SK-N-MC (cell line): ENCODE measurements at places on chromosomes 13 and 19.

- no peak for DNase-seq
These were observed 11.0 kb downstream of the TSHZ3 start for GRCh38 chr19:31338069-31338776.

DNA sequence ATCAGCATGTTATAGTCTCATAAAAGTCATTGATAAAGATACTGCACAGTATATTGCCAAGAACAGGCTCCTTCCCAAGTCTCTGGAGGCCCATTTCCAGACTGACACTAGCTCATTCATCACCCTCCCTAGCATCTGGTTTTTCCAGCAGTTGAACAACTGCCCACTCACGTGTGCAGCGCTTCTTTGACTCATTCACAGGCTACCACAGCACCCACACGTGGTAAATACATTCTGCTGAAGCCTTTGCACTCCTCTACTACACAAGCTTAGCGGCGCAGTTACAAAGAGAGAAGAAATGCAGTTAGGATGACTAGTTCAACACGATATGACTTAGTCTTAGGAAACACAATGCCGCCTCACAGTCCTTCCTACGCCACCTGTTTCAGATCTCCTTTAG, 87.7 kb downstream of the DOCK9 start:
- no peak for DNase-seq

DNA sequence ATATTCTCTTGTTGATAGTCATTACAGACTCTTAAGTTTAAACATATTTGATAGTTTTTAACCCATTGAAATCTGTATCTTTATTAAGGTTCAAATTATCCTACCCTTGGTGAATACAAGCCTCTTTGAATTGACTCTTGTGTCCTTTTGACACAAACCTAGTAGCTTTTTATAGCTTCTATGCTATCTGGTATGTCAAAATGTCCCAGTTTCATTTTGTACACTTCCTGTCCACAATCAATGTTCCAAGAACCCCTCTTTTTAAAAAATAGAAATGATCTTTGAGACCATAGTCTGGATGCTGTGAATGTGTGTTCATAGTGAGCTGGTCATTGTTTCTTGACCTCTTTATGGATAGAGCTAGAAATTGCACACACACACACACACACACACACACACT, 39.2 kb upstream of the FGF14 start:
- no peak for DNase-seq

GRCh38 chr19:41175801-41176777, 16.9 kb upstream of the CYP2S1 start:
- no peak for DNase-seq

- no peak for DNase-seq
These were observed 98.2 kb downstream of the UBL3 start for GRCh38 chr13:29752175-29752574.

DNA sequence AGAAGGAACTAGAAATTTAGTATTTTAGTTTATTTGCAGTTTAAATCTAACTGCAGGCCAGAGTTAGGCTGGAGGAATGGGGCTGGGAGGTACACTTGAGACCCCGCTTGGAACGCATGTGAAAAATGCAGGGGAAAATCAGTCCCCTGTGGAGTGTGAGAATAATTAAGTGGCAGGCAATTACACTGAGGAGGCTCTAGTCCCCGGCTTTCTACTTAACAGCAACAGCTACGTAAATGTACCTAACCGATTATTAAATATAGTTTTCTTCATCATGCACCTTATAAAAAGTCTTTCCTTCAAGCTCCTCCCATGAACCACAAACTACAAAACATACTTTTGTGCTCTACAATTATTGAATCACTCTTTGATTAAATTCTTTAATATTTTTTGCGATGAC, 804 bp downstream of the ZNF708 start:
- no peak for DNase-seq

GRCh38 chr13:61777271-61777670, 361.6 kb upstream of the PCDH20 start:
- DNase-seq = no peak

GRCh38 chr19:35302446-35302845, 10.5 kb downstream of the MAG start:
- DNase-seq = no peak

- DNase-seq = no peak
These were observed 470.7 kb downstream of the TSHZ3 start for GRCh38 chr19:30878495-30878894.

GRCh38 chr19:39180749-39181148, 16.0 kb upstream of the NCCRP1 start:
- DNase-seq = no peak

DNA sequence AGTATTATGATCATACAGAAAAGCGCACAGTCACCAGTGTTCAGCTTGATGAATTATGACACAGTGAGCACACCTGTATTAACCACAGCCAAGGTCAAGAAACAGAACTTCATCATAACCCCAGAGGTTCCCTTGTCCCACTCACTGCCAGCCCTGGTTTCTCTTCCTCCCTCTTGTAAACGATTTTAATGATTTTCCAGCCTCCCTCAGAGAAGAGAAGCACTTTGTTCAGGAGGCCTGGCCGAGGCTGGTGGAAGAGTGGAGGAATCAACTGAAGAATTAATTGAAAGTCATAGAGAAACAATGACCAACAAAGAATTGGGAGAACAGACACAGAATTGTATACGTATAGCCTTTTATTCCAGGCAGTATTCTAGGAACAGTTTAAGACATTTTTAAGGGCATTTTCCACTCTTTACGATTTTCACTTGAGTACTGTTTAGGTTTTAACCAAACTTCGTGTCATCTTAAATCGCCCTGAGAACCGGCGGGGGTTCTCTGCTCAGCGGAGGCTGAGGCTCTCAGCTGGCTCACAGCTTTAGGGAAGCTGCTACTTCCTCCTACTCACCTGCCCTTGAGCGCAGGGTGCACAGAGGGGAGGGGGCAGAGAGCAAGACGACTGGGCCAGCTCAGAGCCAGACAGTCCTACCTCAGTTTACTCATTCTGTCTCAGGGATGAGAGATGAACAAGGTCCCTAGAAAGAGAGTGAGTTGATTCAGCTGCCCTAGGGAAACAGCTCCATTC, 108.6 kb downstream of the AKAP11 start:
- DNase-seq = no peak

DNA sequence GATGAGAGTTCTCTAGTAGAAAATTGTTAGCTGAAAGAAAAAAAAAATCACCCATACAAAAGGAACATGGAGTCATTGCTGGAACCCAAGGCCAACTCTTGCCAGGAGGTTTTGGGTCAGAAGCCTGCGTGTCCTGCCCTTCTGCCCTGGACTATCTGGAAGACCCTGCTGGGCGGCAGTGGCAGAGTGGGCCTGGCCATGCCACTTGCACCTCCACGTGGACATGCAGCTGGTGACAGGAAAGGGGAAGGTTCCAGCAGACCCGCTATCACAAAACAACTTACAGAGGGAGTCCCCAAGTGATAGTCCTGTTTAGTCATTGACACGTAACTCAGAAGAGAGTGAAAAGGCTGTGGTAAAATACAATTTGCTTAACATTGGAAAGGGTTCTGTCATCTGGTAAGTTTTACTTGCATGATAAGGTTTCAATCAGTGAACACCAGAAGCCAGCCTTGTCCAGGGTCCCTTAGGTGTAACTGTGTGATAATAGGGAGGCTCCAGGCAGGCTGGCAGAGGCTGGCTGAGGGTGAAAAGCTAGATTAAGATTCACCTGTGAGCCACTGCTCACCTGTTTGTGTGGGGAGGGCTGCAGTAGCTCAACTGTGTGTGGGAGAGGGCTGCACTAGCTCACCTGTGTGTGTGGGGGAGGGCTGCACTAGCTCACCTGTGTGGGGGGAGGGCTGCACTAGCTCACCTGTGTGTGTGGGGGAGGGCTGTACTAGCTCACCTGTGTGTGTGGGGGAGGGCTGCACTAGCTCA, 47.8 kb downstream of the COL4A2 start:
- no peak for DNase-seq

GRCh38 chr19:46297700-46298478, 1.0 kb downstream of the HIF3A start:
- no peak for DNase-seq

DNA sequence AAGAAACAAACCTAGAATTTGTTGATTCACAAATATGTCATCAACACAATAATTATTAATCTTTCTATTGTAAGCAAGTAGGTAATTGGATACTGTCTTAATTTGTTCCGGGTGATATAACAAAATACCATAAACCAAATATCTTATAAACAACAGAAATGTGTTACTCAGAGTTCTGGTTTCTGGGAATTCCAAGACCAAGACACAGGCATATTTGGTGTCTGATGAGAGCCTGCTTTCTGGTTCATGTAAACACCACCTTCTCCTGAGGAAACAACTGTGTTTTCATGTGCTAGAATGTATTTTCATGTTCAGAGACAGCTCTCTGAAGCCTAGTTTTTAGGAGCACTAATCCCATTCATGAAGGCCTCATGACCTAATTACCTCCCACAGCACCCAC, 1819.5 kb downstream of the SLITRK5 start:
- DNase-seq = no peak

DNA sequence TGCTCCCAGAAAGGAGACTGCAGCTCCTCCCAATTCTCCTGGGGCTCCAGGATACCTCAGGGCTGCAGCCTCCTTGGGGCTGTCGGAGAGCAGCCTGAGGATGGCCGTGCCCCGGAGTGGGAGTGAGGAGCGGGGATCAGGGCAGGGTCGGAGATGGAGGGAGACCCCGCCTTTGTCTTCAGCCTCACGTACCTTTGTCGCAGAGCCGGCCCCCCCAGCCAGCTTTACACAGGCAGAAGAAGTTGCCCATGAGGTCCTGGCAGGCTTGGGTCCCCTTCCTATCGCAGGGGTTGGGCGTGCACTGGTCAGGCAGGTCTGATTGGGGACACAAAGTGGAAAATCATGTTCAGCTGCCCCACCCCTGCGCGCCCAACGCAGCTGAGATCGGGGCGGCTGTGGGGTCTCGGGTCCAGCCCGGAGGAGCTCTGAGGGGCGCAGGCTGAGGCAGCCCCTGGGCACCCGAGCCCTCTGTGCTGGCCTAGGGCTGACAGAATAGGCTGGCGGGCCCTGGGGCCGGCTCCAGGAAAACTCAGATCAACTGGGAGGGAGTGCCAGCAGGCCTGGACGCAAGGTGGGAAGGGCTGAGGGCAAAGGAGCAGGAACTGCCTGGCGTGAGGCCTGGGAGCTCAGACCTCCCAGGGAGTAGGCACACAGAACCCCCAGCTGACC, 24.2 kb downstream of the GAS6 start:
- DNase-seq = no peak

DNA sequence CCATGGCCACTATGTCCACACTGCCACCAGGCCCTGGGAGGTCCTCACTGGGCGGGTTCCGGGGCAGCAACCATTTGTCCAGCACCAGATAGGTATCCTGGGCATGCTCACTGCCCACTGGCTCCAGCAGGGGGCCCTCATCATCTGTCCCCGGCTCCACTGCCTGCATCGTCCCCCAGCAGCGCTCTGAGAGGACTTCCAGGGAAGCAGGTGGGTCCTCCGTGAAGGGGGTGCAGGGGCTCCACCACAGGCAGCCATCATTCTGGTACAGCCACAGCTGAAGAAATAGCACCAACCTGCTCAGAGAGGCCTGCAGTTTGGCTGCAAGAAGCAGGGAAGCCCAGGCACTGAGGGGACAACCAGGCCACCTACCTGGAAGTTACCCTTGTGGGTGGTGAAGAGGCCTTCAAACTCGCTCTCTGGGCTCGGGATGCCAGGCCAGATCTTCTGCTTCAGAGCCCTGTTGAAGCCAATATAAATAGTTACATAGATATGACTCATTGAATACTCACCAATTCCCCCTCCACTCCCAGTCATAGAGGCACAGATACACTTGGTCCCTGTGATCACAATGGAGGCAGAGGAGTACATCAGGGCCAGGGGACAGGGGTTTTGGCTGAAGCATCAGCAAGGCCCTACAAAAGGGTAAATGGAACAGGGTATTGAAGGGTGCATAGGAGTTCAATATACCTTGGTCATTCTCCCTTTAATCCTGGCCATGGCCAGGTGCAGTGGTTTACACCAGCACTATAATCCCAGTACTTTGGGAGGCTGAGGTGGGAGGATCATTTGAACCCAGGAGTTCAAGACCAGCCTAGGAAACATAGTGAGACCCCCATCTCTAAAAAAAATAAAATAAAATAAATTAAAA, 4.1 kb downstream of the SWSAP1 start:
- no peak for DNase-seq

- no peak for DNase-seq
These were observed 115.2 kb upstream of the SOX21 start for GRCh38 chr13:94827566-94827965.

GRCh38 chr19:19651076-19651475, 7.6 kb upstream of the GMIP start:
- DNase-seq = no peak

GRCh38 chr13:20513466-20513995, 12.1 kb downstream of the CRYL1 start:
- no peak for DNase-seq

- no peak for DNase-seq
These were observed 21.4 kb downstream of the DZIP1 start for GRCh38 chr13:95623141-95623540.

- no peak for DNase-seq
These were observed 46.1 kb upstream of the RAP2A start for GRCh38 chr13:97387890-97388289.

DNA sequence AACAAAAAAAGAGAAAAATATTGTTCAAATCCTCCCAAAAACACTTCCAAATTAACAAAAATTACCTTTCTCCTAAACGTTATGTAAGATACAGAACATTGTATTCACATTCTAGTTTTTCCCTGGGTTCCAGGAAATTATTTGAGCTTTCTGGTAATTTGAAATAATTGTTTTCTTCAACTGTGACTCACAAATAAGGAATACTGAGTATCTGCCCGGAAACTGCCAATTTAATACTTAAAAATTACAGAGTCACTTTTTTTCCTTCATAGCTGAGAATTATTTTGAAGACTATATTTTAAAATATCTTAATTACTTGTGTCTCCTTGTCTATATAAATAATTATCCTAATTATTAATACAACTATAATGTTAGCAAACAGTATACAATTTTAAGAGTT, 709.0 kb upstream of the ARGLU1 start:
- DNase-seq = no peak

GRCh38 chr13:114002771-114003321, 29.0 kb upstream of the C13orf46 start:
- no peak for DNase-seq

GRCh38 chr19:12648088-12648487, 18.5 kb downstream of the MAN2B1 start:
- no peak for DNase-seq

DNA sequence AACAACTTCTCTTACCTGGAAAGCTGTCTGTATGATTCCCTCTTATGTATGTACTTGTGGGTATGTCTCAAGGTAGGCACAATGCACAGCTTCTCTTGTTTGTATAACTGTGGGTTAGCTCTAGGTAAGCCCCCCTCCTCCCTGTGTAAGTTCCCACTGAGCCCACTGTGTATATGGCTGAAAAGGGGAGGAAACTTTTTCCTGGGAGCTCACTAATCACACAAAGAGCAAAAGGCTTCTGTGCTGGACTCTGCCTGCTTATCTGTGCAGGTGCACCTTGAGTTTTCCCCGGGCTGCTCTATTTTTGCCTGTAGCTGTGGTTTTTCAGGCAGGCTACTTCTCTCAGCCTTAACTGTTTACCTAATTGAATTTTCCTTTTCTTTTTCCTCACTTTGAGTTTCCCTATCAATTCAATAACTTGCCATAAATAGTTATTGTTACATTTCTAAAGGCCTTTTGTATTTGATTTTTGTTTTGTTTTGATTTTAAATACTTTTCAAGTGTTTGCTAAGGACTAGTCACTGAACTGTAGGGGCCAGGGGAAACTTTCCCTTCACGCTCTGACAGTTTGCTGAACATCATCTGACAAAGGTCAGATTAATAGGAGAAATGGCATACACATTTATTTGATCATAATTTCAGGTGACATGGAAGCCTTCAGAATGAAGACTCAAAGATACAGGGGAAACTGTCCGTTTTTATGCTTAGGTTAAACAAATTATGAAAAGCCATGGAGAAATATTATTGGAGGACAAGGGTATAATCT, 423.5 kb upstream of the ATXN8OS start:
- no peak for DNase-seq
